ENCODE measurements at places on chromosomes 4 and X.

DNA sequence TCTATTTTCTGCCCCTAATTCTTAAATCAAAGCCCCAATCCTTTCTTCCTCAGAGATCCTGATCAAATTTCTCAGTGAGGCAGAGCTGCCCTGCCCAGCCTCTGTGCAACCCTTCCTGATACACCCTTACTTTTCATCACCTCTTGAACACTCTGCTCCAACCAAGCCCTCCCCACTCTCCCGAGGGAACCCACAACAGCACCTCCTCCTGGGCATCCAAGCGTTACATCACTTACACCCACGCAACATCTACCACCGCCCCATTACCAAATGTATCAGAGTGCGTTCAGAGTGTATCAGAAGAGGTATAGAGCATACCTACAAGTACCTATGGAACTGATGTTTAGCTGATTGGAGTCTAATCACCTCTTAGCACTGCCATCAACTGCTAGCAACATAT is 186.5 kb downstream of the RAP1GDS1 start:
- DNase-seq = no peak

DNA sequence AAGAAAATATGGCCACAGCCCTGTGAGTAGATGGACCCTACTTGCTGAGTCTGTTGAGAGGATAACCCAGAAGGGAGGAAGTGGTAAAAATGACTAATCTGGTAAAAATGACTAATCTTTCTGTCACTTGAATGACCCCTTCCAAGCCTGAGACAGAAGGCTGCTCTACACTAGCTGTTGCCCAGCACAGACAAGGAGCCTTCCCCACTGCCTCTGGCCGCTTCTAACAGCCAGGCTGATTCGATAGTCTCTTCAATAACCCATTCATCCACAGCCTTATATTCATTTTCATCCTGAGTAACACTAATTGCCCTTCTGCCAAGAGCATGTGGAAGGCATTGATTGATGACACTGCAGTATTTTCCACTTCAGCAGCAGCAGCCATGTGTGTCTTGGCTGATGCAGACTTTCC is 18.4 kb downstream of the MAGEB17 start:
- no peak for DNase-seq

DNA sequence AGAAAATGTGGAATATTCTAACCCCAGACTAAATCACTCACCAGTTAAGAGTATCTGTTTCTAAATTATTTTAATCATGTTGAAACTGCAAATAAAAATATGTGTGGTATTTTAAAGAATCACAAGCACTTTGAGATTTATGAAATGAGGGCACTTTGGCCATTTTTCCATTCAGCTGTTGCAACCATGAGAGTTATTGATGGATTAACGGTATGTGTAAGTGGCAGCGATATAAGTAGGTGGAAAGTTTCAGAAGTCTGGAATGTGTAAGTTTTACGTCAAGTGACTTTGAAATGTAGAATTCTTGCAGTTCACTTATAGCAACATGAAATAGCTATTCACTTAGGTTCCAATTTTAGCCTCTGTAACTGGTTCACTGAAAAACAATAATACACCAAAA is 905.1 kb upstream of the SLIT2 start:
- DNase-seq = no peak

GRCh38 chr4:89538886-89539285 is 231.3 kb upstream of the GPRIN3 start:
- no peak for DNase-seq

DNA sequence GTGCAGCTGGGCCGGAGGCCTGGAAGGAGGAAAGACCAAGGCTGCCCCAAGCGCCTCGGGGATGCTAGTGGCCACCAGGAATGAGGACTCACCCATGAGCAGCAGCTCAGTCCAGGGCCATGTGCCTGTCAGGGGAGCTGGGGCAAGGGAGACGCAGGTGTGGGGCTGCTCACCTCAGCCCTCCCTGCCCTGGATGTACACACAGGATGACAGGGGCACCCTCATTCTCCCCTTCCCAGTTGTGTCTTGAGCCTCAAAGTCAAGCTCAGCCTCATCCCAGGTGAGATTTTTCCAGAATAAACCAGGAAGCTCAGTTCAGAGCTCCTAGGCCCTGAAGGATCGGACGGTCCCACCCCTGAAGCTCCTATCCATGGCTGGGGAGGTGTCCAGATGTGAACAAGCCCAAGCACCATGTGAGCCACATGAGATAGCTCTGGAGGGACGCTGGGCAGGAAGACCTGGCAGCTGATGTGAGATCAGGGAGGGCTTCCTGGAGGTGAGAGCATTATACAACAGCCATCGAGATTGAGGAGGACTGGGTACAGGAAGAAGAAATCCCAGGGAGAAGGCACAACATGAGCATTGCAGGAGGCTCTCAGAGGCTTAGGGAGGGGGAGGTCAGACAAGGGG is 23.0 kb downstream of the HTRA3 start:
- no peak for DNase-seq

DNA sequence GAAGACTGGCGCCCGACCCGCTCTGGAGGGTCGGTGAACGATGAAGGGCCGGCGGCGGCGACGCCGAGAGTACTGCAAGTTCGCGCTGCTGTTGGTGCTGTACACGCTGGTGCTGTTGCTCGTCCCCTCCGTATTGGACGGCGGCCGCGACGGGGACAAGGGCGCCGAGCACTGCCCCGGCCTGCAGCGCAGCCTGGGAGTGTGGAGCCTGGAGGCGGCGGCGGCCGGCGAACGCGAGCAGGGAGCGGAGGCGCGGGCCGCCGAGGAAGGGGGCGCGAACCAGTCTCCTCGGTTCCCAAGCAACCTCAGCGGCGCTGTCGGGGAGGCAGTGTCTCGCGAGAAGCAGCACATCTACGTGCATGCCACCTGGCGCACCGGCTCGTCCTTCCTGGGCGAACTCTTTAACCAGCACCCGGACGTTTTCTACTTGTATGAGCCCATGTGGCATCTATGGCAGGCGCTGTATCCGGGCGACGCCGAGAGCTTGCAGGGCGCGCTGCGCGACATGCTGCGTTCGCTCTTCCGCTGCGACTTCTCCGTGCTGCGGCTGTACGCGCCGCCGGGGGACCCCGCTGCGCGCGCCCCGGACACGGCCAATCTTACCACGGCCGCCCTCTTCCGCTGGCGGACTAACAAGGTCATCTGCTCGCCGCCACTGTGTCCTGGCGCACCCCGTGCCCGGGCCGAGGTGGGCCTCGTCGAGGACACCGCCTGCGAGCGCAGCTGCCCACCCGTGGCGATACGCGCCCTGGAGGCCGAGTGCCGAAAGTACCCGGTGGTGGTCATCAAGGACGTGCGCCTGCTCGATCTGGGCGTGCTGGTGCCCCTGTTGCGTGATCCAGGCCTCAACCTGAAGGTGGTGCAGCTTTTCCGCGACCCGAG is 568 bp downstream of the CHST7 start:
- DNase-seq = peak; percentile 9

Data from progenitor cell of endocrine pancreas (in vitro differentiated cells).